CD4-positive, alpha-beta T cell treated with Interferon gamma for 1 hour (primary cell): ENCODE measurements at places on chromosomes 7 and 10.

GRCh38 chr7:87316097-87316700 lies 29.3 kb upstream of the CROT start:
- DNase-seq: no peak

- DNase-seq: no peak
These were observed 65.8 kb downstream of the RHOBTB1 start for GRCh38 chr10:60878224-60878623.

DNA sequence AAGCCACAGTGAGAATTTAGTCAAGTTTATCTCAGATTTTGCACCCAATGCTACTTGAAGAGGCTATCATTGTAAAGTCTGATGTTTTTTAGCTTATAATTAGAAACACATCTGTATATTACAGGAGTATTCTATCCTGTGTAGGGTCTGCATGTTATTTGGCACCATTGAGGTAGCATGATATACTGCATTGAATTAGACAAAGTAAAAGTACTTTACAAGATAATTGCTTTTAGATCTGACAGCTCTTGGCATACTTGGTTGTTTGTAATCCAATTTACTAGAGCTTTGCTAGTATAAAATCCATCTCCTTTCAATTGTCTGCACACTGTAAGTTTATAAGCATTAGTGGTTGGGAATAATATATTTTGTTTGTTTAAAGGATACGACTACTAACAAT lies 714.3 kb downstream of the ANKRD7 start:
- no peak for DNase-seq

DNA sequence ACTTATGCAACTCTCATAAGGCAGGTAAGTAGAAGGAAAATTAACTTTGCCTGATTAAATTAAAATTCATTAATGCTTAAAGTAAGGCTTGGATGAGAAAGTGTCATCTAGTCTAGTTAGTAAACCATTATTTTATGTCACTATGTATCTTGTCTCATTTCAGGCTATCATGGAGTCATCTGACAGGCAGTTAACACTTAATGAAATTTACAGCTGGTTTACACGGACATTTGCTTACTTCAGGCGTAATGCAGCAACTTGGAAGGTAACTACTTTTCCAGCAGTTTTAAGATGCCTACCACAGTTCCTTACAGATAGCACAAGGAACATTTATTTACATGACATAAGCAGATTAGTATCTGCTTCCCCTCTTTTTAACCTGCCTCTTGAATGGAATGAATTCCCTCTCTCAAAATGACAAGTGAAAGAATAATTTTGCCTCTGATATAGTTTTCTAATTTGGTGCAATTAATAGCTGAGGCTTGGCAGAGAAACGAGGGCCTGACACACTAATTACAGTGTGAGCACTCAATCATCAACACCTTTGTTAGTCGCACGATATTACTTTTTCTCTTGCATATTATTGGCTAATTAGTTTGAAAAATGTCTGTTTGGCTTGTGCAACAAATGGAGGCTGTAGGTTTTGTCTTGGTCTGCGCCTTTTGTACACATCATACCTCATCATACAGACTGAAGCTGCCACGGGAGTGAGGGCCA lies 245.0 kb downstream of the FOXP2 start:
- no peak for DNase-seq

GRCh38 chr10:78623578-78624215 lies 445.1 kb upstream of the ZMIZ1 start:
- no peak for DNase-seq

DNA sequence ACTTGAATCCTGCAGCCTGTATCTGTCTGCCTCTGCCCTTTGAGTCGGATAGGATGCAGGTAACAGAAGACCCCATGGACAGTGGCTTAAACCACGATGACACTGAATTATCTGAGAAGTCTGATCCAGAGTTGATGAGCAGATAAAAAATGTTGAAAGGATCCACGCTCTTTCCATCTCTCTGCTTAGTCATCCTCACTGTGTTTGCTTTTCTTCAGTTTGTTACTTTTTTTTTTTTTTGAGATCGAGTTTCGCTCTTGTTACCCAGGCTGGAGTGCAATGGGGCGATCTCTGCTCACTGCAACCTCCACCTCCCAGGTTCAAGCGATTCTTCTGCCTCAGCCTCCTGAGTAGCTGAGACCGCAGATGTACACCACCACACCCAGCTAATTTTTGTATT lies 36.9 kb upstream of the GOLGA7B start:
- DNase-seq: no peak

DNA sequence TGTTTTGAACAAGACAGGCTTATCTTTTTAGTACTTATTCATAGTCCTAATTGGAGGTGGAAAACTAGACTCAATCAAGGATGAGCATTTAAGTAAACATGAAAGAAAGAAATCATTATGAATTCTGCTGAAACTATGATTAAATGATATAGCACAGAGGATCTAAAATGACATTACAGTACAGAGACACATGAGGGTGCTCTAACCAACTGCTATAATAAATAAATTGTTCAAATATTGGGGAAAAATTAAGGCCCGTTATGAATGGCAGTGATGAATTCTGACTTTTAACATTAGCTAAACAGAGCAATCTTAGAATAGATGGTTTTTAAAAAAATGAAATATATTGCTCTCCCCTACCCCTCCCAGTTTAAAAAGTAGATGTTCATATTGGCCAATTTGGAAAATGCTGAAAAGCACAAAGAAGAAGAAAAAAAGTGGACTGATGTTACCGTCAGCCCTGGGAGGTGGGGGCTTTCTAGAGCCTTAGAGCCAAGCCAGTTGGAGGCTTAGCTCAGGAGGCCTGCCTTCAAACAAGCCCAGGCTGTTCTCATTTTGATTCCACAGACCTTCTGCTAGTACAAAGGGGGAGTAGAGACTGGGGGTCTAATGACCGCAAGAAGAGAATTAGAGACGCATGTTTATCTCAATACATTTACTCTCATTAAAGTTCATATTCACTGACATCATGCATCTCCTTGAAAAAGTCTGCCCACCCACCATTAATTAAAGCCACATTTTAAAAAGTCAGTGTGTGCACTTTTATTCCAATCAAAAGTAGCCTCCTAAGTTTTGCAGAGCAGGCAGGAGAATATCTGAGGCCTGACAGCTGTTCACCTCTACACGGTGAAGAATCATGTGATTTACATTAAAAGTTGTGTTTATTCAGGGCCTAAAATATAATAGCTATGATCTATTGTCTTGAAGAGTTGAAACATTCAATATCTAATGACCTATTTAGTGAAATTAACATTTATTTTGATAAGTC lies 10.0 kb downstream of the WNT2 start:
- DNase-seq: no peak
